Gastroesophageal sphincter (tissue), 4 donors: ENCODE measurements at places on chromosomes 1 and 21.

GRCh38 chr21:41604583-41605041, 96.7 kb upstream of the TMPRSS2 start:
- H3K4me3 ChIP-seq = no peak overlapping the region
- peaks cover 13% of the 10 kb centered on the region for H3K4me1 ChIP-seq
- ATAC-seq = no peak
- no peaks in the 10 kb centered on the region for H3K36me3 ChIP-seq

DNA sequence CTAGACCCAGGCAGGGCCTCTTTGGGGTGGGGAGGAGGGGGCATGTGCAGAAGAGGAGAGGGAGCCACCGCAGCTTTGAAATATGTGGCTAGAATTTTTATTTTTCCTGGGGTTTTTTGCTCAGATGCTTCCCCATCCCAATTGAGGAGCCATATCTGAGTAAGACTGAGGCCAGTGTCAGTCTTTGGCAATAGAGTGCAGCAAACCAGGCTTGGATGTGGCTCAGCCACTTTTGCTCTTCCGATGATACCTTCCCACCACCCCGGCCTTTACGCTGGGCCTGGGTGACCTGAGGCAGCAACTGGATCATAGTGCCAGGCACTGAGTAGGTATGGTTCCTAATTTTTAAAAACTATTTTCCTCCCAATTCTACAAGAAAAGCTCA, 36.9 kb downstream of the KIAA1614 start:
- no peak for ATAC-seq
- no peak overlapping the region for H3K27ac ChIP-seq
- H3K4me1 ChIP-seq = peaks cover 28% of the 10 kb centered on the region
- no peaks in the 10 kb centered on the region for H3K36me3 ChIP-seq
- H3K4me3 ChIP-seq = no peak overlapping the region

GRCh38 chr1:81439046-81439823, 361.5 kb upstream of the ADGRL2 start:
- H3K27ac ChIP-seq = no peak overlapping the region
- ATAC-seq = no peak
- H3K4me1 ChIP-seq = no peaks in the 10 kb centered on the region

DNA sequence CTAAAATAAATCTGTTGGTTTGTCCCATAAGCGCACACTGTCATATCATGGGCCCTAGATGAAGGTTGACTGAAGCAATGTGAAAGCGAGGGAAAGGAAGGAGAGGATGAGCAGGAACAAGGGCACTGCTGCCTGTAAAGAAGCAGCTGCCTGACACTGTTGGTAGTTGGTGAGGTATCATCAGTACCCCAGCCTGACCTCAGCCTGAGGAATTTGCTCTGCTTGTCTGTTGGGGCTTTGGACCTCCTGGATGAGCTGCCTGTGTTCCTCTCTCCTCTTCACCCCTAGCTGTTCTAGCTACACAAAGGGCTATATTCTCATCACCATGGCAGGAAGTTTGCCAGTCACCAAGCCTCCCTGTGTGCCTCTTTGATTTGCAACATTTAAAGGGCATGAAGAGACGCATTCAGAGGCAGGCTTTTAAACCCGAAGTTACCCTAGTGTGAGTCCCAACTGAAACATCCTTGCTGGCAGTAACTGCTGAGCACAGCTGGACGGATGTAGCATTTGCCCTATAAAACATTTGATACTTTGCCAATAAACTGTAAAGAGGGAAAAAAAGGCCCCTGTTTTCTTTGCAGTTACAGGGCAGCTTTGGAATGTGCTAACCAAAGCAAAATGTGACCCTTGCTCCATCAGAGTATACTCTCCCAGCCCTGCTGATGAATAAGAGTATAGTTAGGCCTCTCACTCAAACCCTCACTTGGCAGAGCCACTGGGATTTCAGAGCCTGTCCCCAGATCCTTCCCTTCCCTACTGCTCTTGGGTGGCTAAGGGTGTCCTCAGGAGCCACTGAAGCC, 22.2 kb upstream of the SPATA6 start:
- no peak overlapping the region for H3K4me3 ChIP-seq
- no peaks in the 10 kb centered on the region for H3K27me3 ChIP-seq
- H3K4me1 ChIP-seq = peaks cover 25% of the 10 kb centered on the region
- peak; percentile 77 for ATAC-seq
- peak overlapping the region; percentile 56 for H3K27ac ChIP-seq
- no peaks in the 10 kb centered on the region for H3K36me3 ChIP-seq

- no peak for ATAC-seq
- no peak overlapping the region for H3K27ac ChIP-seq
- H3K36me3 ChIP-seq = no peaks in the 10 kb centered on the region
- peaks cover 21% of the 10 kb centered on the region for H3K4me1 ChIP-seq
- no peaks in the 10 kb centered on the region for H3K27me3 ChIP-seq
- H3K4me3 ChIP-seq = no peak overlapping the region
Observed at GRCh38 chr1:182191381-182192115, 130.0 kb upstream of the ZNF648 start.

GRCh38 chr21:29430030-29430429, 131.3 kb downstream of the BACH1 start:
- no peak for ATAC-seq
- H3K27me3 ChIP-seq = no peaks in the 10 kb centered on the region
- no peak overlapping the region for H3K27ac ChIP-seq
- no peak overlapping the region for H3K4me3 ChIP-seq

DNA sequence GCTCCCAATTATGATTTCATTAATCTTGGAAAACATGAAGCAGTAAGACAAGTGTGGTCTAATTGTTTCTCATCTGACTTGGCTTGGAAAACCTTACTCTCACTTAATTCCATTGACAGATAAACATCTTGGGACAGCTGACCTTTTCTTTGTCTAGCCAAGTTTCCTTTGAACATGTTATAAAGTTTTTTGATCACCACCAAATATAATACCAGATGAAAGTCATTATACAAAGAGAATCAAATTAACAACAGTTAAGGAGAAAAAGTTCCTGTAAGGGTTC, 50.2 kb downstream of the ALG14 start:
- peak overlapping the region; percentile 77 for H3K27ac ChIP-seq
- H3K27me3 ChIP-seq = no peaks in the 10 kb centered on the region
- H3K4me3 ChIP-seq = no peak overlapping the region
- ATAC-seq = no peak

- no peak for ATAC-seq
- H3K4me3 ChIP-seq = no peak overlapping the region
- peaks cover 38% of the 10 kb centered on the region for H3K27me3 ChIP-seq
Observed at GRCh38 chr1:62962014-62962812, 178.3 kb downstream of the ATG4C start.
